Uterus (tissue), 4 donors: ENCODE measurements at places on chromosomes 13 and 19.

DNA sequence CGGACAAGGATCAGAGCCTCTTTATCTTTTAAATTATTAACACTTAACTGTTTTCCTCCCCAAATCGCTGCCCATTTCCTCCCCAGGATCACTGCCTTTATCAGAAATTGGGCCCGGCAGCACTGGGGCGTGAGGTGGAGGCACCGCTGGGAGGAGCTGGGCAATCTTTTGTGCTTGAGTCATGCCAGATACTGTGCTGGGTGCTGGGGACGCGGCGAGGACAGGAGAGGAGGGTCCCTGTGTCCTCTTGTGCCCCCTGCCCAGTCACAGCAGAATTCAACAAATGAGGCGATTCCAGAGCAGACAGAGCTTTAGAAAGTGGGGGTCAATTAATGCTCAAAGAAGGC, 347.8 kb downstream of the ZNF536 start:
- DNase-seq, result peak; percentile 28

DNA sequence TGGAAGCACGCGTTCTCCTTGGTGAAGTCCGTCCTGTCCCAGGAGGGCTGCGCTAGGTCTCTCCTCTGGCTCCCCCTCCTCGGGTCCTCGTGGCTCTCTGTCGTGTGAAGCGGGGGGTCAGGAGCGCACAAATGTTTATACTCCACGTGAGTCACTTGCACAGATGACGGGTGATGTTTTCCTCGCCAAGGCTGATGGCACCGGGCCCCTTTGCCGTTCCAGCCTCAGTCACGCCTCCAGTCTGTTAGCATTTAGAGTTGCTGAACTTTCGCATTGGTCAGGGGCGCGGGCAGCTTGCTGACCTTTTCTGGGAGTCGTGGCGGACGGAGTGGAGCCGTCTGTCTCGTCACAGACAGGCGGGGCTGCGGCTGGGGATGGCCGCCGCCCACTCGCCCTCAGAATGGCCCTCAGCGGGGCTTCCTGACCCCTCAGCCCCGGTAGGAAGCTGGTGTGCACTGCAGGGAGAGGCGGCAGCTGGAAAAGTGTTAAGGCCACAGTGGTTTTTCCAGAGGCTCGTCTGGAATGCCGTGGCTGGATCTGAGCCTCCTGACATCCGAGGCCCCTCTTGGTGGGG, 13.7 kb downstream of the KLHL26 start:
- peak; percentile 76 for DNase-seq

DNA sequence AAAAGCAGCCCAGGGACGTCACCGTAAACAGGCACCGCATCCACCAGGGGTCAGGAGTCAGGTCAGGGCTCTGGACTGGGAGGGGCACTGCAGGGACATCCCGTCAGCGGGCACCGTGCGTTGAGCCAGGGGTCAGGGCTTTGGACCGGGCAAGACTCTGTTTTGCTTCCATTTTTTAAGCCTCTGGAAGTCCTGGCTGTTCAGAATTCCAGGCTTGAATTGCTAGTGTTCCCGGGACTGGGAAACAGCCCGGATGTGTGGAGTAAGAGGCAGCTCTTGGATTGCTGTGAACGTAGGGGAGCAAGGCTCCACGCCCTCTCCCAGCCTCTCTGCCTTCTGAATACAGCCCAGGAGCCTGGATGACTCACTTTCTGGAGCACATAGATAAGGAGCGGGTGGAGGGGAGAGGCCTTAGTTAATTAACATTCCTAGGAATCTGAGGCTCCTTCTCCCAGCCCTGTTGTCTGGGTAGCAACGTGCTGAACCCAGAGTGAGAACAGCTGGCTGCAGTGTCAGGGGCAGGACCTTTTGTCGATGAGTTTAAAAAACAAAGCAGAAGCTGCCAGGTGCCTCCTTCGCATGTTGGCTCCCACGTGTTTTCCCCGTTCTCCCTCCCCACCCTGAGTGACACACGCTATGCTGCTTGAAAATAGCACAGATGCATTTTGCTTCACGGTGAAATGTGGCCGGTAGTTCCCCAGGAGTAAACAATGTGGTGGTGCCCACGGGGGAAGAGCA, 21.9 kb downstream of the ATP11A start:
- peak; percentile 93 for DNase-seq

DNA sequence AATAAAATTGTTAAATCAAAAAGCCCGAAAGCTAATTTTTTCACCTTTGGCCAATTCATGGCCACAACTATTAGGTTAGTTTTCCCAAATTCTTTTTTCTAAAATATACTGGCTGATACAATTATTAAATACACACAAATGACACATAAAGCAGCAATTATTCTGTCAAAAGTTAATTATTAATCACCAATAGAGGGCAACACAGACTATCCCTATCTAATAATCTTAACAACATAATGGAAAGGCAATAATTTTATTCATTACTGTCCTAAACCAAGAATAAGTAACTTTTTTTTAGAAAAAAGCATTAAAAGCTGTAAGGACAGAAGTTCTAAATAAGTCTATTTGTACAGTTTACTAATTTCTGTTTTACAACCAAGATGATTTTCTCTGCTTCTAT, 51.7 kb downstream of the KATNAL1 start:
- DNase-seq, result no peak

DNA sequence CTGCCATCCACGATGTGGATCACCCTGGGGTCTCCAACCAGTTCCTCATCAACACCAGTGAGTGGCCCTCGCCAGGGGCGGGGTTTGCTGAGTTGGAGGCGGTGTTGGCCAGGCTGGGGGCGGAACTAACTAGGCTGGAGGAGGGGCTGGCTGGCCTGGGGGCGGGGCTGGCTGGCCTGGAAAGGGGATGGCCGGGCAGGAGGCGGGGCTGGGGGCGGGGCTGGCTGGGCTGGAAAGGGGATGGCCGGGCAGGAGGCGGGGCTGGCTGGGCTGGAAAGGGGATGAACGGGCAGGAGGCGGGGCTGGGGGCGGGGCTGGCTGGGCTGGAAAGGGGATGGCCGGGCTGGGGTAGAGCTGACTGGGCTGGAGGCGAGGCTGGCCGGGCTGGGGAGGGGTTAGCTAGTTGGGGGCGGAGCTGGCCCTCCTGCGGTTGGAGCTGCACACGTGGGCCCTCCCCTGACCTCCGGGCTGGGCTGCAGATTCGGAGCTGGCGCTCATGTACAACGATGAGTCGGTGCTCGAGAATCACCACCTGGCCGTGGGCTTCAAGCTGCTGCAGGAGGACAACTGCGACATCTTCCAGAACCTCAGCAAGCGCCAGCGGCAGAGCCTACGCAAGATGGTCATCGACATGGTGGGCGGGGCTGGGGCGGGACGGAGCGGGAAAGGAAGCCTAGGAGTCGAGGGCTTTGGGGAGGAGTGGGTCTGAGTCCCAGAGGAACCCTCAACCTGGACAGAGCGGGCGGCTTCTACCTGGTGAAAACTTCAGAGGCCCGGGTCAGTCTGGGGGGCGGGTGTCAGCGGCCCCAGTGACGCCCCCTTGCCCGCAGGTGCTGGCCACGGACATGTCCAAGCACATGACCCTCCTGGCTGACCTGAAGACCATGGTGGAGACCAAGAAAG, 41.0 kb downstream of the PDE4A start:
- peak; percentile 94 for DNase-seq

DNA sequence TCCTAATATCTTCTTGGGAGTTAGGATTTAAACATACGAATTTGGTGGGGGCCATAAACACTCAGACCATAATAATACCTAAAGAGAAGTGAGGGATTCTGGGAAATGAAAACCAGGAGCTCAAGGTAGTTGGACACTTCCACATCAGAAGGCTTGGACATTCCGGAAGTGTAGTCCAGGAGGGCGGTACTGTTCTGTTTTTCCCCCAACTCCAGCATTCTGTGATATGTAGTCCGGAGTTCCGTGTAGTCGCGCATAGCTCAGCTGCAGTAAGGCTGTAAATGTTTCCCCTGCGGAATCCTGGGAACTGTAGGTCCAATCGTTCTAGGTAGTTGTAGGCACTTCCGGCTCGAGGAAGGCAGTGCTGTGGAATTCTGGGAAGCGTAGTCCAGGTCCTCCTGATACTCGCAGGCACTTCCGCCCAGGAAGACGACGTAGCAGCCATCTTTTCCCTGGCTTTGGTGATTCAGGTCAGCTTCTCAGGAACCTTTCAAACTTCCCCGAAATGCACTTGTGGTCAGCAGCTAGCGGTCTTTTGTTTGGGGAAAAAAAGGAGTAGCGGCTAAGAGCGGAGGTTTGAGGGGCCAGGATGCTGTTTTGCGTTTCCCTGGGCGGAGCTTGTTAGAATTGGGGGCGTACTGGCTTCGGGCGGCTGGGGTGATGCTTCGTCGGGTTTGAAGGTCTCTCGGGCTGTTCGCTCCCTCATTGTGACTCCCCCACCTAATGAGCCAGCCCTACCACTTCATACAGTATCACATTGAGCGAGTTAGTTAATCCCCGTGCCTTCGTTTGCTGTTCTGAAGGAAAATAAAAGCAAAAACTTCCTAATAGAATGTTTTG, at the start of gene ZNF226:
Gene ZNF226, plus strand, starts transcription at position 428 of the 840 bp plus-strand sequence. CDS start 4,981 bp downstream, outside the sequence.
- DNase-seq, result peak; percentile 91

GRCh38 chr13:30193279-30194234, 113.8 kb downstream of the KATNAL1 start:
- no peak for DNase-seq

DNA sequence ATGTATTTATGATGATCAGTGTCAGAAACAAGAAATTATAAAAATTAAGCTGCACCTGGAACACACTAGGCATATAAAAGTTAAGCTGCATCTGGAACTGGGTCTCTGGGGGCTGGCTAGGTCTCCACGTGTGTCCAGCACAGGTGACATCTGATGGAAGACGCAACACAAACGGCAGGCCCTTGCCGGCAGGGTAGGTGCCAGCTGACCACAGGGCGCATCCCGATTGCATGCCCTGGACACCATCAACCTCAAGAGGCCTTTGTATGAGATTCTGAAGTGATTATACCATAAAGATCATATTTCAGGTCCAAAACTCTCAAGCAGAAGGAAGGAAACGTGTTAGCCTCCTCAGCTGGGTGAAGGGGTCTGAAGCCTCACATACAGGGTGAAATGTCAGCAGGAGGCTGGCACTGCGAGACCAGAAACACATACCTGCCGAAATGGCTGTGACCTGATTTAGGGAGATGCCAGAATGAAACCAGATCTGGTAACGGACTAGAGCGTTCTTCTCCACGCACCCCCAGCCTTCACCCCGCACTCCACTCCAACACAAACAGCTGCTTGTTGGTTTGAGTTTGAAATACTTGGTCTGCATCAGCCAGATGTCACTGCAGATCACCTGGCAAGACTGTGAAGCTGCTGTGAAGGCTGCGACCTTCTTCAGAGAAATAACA, 37.3 kb downstream of the COL4A1 start:
- peak; percentile 12 for DNase-seq

- DNase-seq, result no peak
These were observed 652 bp downstream of the CHERP start for GRCh38 chr19:16541526-16542044.

- DNase-seq, result no peak
These were observed 751 bp downstream of the ZNF584 start for GRCh38 chr19:58409010-58409790.

DNA sequence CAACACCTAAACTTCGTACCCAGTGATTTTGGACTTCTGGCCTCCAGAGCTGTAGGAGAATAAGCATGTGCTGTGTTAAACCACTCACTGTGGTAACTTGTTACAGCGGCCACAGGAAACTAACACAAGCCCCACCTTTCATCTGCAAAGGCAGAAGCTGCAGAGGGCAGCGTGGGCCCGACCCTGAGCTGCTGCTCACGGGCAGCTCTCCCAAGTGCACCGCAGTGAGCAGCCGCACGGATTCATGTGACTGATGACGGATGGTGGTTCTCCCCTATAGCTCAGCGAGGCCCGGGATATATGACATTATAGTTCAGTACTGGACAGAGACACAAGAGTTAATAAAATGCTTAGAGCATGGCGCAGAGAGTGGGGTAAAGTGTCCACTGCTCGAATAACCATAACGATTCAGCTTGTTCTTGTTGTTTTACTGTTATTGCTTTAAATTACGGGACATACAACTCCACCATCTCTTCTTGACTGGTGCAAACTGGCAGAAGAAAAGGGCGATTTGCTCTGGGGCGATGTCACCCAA, 21.9 kb downstream of the VRK3 start:
- DNase-seq, result no peak

DNA sequence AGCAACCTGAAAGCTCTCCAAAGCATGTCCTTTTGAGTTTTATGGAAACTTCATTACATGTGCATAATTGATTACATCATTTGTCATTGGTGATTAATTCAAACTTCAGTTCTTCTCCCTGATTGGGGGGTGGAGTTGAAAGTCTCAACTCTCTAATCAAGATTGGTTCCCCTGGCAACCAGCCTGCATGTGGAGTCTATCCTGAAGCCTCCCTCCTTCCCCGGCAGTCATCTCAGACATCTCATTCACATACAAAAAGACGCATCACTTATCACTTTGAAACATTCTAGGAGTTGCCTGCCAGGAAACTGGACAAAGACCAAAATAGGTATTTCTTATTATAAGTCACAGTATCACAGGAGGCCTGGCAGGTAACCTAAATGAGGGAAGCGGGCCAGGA, 50.5 kb downstream of the TEX26 start:
- no peak for DNase-seq

GRCh38 chr19:48934837-48935236, 1.3 kb downstream of the DHDH start:
- no peak for DNase-seq
